ENCODE measurements at places on chromosomes 1 and 21. TPM values are rescaled to one million over a fixed set of nuclear protein-coding genes. Genes with fewer than 3 reads are reported as not detected.

GRCh38 chr21:36203603-36203889, 46.9 kb downstream of the DOP1B start:
- no peak for DNase-seq
- no peaks in the 10 kb centered on the region for H3K4me1 ChIP-seq
- H3K36me3 ChIP-seq: no peaks in the 10 kb centered on the region
- H3K27me3 ChIP-seq: no peaks in the 10 kb centered on the region

DNA sequence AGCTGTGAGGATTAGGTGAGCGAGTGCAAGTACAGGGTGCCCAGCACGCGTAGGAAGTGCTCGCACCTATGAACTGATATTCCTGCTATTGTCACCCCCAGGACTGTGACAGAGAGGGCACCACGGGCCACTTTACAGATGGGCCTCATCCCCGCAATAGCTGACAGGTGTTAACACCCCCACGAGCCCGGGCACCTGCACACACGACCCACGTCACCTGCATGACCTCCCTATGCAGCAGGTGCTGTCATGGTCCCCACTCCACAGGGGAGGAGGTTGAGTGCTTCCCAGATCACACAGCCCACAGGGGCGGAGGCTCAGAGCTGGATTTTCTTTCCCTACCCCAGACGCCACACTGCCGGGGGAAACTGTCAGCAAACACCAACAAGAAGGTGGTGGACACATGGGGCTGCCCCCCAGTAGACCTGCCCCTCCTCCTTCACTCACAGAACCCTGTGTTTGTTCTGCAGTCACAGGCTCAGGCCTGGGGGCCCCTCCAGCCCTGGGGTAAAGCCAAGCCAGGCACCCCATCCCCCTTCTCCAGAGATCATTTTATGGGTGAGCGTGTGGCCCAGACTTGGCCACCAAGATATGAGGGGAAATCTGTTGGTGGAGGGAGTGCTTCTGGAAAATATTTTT, 465.5 kb downstream of the MATN1 start:
- no peaks in the 10 kb centered on the region for H3K4me1 ChIP-seq
- no peak overlapping the region for H3K27ac ChIP-seq
- no peaks in the 10 kb centered on the region for H3K27me3 ChIP-seq
- H3K36me3 ChIP-seq: no peaks in the 10 kb centered on the region
- no peak for DNase-seq

DNA sequence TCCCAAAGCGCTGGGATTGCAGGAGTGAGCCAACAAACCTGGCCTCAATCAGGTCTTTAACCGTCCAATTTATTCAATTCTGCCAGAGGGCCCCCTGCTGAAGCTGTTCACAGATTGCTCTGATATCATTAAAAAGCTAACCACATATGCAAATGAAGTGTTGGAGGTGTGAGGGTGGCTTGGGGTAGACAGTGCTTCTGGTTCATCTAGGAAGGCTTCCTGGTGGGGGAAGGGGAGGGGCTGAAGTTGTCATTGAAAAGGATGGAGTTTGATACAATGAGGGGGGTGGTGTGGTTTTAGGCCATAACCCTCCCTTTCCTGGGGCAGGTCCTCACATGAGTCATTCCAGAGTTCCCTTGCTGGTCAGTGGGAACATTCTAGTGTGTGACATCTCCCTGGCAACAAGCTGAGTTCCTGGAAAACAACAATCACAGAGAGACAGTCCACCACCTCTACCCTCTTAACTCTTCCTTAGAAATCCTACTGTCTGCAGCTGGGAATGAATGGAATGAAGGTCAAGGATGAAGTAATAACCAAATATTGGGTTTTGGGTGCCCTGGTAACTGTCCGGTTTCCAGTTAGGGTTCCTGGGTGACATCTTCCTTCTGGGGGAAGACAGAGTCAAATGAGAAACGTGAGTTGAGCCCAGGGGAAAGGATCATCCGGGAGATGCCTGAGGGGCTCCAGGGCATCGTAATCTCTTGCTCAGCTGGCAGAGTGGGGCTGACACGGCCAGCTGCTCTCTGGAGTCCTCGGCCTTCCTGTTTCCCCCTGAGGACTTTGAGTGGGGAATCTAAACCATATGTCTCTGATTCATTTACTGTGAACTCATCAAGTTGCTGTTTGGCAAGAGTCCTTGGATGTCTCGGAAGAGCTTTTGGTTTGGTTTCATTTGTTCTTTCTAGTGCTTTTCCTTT, 32.2 kb downstream of the BATF3 start:
- H3K27me3 ChIP-seq: no peaks in the 10 kb centered on the region
- H3K4me1 ChIP-seq: peaks cover 24% of the 10 kb centered on the region
- no peak overlapping the region for H3K4me3 ChIP-seq
- peak overlapping the region; percentile 73 for H3K27ac ChIP-seq
- no peaks in the 10 kb centered on the region for H3K36me3 ChIP-seq
- peak; percentile 78 for DNase-seq

DNA sequence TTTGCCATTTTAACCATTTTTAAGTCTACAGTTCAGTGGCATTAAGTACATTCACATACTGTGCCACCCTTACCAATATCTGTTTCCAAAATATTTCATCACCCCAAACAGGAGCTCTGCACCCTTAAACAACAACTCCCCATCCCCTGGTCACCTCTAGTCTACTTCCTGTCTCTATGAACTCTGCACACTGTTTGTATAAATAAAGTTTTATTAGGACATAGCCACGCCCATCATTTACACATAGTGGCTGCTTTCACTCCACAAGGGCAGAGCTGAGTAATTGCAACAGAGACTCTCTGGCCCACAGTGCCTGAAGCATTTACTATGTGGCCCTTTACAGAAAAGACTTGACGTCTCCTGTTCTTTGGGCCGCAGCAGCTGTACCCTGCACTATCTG, 30.1 kb downstream of the KCNAB2 start:
- no peak for DNase-seq
- H3K27ac ChIP-seq: no peak overlapping the region
- no peaks in the 10 kb centered on the region for H3K4me1 ChIP-seq
- H3K36me3 ChIP-seq: no peaks in the 10 kb centered on the region
- H3K27me3 ChIP-seq: no peaks in the 10 kb centered on the region

DNA sequence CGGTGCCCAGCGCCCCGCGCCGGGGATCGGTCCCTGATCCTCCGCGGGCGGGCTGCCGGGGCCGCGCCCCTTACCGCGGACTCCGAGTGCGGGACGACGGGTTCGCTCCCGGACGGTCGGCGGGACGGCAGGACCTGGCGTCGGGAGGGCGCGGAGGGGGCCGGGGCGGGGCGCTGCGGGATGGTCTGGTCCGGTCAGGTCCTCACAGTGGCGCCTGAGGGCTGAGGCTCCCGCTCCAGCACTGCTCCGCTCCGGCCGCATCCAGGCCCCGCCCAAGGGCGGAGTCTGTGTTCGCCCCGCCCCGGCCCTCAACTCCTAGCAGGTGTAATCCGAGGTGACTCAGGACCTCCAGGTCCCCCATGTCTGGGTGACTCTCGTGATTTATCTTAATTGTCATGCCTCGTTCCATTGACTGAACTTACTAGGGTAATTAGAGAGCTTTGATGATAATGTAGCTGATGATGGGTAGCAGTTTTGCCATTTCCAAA, at the start of gene RAB3B:
TSS of gene RAB3B (minus strand) at position 223 of the 488 bp plus-strand sequence. CDS start 13,583 bp downstream, outside the sequence.
- peak within 1 kb of the TSS; percentile 32 for H3K4me3 ChIP-seq
- H3K27me3 ChIP-seq: peaks cover 6% of the 10 kb centered on the region
- no peak within 1 kb of the TSS for H3K27ac ChIP-seq
- H3K36me3 ChIP-seq: no peaks in the 10 kb centered on the region

GRCh38 chr1:68600049-68600661, 103.3 kb upstream of the DEPDC1 start:
- H3K27me3 ChIP-seq: no peaks in the 10 kb centered on the region
- no peaks in the 10 kb centered on the region for H3K36me3 ChIP-seq
- H3K27ac ChIP-seq: no peak overlapping the region
- H3K4me3 ChIP-seq: peak overlapping the region; percentile 14
- H3K4me1 ChIP-seq: no peaks in the 10 kb centered on the region

GRCh38 chr1:93132638-93133037, 47.6 kb downstream of the TMED5 start:
- no peak overlapping the region for H3K27ac ChIP-seq
- H3K4me3 ChIP-seq: no peak overlapping the region
- peaks cover 28% of the 10 kb centered on the region for H3K36me3 ChIP-seq
- H3K4me1 ChIP-seq: no peaks in the 10 kb centered on the region

- H3K4me3 ChIP-seq: no peak overlapping the region
- peaks cover 59% of the 10 kb centered on the region for H3K4me1 ChIP-seq
- H3K27ac ChIP-seq: no peak overlapping the region
- no peak for DNase-seq
Observed at GRCh38 chr1:184393962-184394361, 7.1 kb downstream of the C1orf21 start.

GRCh38 chr1:203629507-203630082, 3.0 kb downstream of the ATP2B4 start:
- H3K36me3 ChIP-seq: peaks cover under 1% of the 10 kb centered on the region
- H3K4me3 ChIP-seq: peak overlapping the region; percentile 62
- H3K27ac ChIP-seq: peak overlapping the region; percentile 94
- no peaks in the 10 kb centered on the region for H3K27me3 ChIP-seq
- peak; percentile 81 for DNase-seq

- H3K4me3 ChIP-seq: no peak overlapping the region
- H3K36me3 ChIP-seq: no peaks in the 10 kb centered on the region
- no peaks in the 10 kb centered on the region for H3K4me1 ChIP-seq
- H3K27me3 ChIP-seq: no peaks in the 10 kb centered on the region
- no peak for DNase-seq
Observed at GRCh38 chr1:18852501-18852900, 7.0 kb downstream of the TAS1R2 start.

GRCh38 chr1:78799926-78800325, 150.3 kb downstream of the IFI44 start:
- H3K4me3 ChIP-seq: no peak overlapping the region
- no peaks in the 10 kb centered on the region for H3K4me1 ChIP-seq
- H3K27me3 ChIP-seq: no peaks in the 10 kb centered on the region
- no peak overlapping the region for H3K27ac ChIP-seq

GRCh38 chr1:192936313-192937018, 122.7 kb downstream of the UCHL5 start:
- no peak overlapping the region for H3K4me3 ChIP-seq
- DNase-seq: no peak
- no peaks in the 10 kb centered on the region for H3K36me3 ChIP-seq
- no peak overlapping the region for H3K27ac ChIP-seq
- H3K4me1 ChIP-seq: no peaks in the 10 kb centered on the region

GRCh38 chr21:45634511-45635183, 8.9 kb upstream of the PCBP3 start:
- no peaks in the 10 kb centered on the region for H3K4me1 ChIP-seq
- H3K27ac ChIP-seq: no peak overlapping the region
- no peaks in the 10 kb centered on the region for H3K27me3 ChIP-seq

The MYBPH gene
- total RNA-seq: not detected

The ANKRD35 gene
- total RNA-seq: 1.8 TPM

The RAB13 gene
- total RNA-seq: 34.8 TPM

The LGR6 gene
- total RNA-seq: 5.5 TPM

The TSSK3 gene
- 0.70 TPM for total RNA-seq
